ENCODE measurements at places on chromosomes 12 and 14. TPM values are rescaled to one million over a fixed set of nuclear protein-coding genes. Genes with fewer than 3 reads are reported as not detected.

GRCh38 chr12:71556875-71557274 is 106.8 kb downstream of the ZFC3H1 start:
- DNase-seq: no peak

GRCh38 chr12:92408072-92408900 is 262.6 kb upstream of the BTG1 start:
- DNase-seq: no peak

- DNase-seq: no peak
Observed at GRCh38 chr12:98803468-98804209, 158.5 kb downstream of the APAF1 start.

DNA sequence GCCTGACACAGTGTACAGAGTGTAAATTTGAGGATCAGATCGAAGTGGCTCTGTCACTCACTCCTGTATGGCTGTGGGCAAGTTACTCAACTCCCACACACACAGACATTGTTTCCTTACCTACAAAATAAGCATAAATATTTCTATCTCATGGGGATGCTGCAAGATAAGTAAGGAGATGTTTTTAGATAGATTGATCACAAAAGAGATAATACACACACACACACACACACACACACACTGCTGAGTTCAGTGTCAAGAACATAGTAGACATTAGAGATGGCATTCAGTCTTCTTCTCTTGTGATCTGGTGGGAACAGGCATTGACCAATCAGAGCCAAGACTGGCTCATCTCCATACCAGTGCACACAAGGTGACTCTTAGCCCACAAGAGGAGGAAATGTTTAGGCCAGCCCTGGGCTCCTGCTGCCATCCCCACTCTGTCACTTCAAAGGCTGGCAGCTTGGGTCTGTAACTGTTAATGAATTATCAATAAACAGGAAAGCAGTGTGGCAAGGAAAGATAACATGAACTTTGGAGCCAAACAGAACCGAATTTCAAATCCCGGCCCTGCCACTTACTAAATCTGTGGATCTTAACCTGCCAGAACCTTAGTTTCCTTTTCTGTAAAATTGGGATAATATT is 3.4 kb upstream of the RNASE8 start:
- DNase-seq: no peak

DNA sequence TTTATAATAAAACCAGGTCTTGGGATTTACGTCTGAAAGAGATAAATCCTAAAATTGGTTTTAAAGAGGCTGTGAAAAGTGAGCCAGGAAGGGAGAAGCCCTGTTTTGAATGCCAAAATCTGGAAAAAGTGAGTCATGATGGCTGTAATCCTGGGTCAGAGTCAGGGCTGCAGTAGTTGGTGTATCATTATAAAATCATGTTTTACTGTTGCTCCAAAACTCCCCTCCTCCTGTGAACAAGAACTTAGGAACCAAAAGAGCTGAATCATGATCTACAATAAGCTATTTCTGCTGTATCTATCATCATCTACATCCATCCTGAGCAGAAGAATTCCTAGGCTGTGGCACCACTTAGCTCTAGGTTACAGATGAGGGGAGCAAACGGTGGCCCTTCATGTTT is 79.3 kb downstream of the LMO3 start:
- no peak for DNase-seq

- DNase-seq: no peak
Observed at GRCh38 chr12:57242691-57243454, 8.1 kb downstream of the STAC3 start.

DNA sequence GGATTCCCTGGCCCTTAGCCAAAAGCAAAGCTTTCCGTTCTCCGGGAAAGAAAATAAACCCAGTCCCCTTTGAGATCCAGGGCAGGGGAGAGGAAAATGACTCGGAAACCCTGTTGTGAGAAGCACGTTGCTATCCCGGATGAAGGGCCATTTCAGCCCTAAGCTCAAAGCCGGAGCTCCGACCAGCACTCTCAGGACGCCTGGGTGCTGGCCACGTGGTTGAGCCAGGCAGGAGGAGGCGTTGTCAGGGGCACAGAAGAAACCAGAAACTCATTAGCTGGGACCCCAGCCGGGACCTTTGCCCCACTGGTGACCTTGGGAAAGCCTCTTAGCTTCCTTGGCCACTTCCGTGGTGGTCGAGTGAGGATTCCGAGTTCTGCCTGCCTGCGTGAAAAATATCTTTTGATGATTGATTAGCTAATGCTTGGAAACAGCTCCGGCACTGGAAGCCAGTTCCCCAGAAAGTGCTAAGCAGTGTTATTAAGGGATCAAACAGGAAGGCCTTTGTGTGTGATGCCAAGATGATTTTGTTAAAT is 57.6 kb upstream of the FZD10 start:
- DNase-seq: no peak

GRCh38 chr14:105201156-105201924 is 20.2 kb upstream of the NUDT14 start:
- no peak for DNase-seq

DNA sequence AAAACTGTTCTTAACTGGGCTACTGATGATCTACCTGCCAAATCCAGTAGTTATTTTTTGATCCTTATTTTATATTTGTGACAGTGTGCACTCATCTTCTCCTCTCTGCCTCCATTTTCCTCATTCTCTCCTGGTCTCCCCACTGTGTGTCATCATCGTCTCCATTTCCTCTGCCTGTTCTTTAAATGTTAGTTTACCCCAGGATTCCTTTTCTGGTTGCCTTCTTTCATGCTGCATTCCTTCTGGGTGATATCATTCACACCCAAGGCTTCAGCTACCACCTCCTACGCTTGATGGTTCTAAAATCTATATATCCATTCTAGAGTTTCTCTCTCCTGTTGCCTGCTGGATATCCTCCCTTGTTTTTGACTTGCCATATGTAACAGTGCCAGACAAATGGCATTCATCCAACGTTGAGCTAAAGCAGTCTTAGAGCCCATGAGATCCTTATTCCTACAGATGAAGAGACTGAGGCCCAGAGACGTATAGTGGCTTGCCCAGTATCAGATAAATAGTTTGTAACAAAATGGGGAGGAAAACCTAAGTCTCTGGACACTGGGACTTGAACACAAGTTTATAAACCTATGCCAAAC is 109.5 kb downstream of the DIP2B start:
- DNase-seq: no peak

DNA sequence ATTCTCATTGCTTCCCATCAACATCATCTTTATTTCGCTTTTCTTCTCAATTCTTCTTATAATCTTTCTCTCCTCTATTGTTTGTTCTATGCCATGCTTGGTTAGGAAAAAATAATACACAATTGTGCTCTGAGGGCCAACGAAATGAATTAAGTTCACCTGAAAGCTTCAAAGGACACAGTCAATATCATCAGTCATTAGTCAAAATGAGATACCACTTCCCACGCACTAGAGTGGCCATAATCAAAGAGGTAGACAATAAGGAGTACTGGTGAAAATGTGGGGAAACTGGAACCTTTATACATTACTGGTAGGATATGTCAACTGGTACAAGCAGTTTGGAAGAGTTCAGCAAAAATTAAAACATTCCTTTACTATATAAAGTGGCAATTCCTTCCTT is 91.5 kb downstream of the TMTC1 start:
- no peak for DNase-seq

The CEBPE gene
- not detected for total RNA-seq

The SLCO1C1 gene
- total RNA-seq: 2.4 TPM

The SDR9C7 gene
- total RNA-seq: 0.40 TPM

The C12orf54 gene
- total RNA-seq: not detected

The FGF6 gene
- total RNA-seq: not detected

The KIF21A gene
- 11.2 TPM for total RNA-seq

Measured in esophagus muscularis mucosa (tissue), 4 donors.